ENCODE measurements at places on chromosomes 4 and X. TPM values are rescaled to one million over a fixed set of nuclear protein-coding genes. Genes with fewer than 3 reads are reported as not detected.

DNA sequence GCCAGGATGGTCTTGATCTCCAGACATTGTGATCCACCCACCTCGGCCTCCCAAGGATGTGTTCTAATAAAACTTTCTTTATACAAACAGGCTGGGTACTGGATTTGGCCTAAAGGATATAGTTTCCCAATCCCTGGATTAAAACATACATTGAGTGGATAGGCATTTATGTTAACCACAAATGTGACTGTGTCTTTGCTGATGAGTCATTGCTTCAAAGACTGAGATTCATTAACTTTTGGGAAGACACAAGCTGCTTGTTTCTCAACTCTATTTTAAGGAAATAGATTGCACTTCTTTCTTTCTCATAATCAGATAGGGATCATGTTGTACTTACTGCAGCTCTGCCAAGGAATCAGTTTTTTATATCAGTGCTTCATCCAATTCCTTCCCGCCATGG lies 131.3 kb upstream of the AGA start:
- DNase-seq: no peak

GRCh38 chr4:172104539-172104938 lies 291.3 kb downstream of the GALNTL6 start:
- DNase-seq: no peak

GRCh38 chrX:63754136-63754859 lies 30.7 kb downstream of the ARHGEF9 start:
- no peak for DNase-seq

GRCh38 chr4:130067419-130067818 lies 971.5 kb downstream of the C4orf33 start:
- no peak for DNase-seq

DNA sequence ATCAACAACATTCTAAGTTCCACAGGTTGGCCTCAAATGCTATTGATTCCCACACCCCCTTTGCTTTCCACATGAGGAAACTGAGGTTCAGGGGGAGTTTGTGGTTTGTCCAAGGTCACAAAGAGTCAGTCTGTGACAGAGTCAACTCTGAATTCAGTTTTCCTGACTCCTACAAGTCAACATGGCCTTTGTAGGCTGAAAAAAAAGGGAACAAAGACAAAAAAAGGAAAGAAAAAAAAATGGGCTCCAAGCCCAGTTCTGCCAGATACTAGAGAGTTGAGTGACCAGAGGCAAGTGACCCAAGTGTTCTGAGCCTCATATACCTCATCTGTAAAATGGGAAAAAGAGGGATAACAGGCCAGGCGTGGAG lies 16.5 kb upstream of the PIM2 start:
- no peak for DNase-seq

- no peak for DNase-seq
Observed at GRCh38 chr4:38611676-38612075, 52.3 kb upstream of the KLF3 start.

DNA sequence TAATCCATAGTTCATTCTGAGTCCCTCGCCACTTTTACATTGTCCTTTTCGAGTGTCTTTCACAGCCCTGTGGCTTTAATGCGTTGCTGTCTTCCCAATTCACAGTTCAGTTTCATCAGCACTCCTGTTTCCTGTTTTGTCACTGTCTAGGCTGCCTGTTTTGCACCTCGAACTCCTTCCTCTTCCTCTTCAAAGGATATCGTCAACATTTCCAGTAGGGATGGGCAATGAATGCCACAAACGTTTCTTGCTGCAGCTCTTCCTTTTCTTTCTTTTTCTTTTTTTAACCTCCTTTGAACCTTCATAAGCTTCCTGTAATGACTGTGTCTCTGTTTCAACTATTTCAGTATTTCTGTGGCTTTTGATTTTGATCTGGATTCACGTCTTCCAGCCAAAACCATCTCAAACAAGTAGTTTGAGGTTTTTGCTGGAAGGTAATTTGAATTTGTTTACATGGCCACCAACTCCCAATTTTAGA lies 105.4 kb downstream of the ANXA3 start:
- DNase-seq: no peak

- DNase-seq: no peak
Observed at GRCh38 chr4:117385526-117385925, 300.1 kb upstream of the TRAM1L1 start.

DNA sequence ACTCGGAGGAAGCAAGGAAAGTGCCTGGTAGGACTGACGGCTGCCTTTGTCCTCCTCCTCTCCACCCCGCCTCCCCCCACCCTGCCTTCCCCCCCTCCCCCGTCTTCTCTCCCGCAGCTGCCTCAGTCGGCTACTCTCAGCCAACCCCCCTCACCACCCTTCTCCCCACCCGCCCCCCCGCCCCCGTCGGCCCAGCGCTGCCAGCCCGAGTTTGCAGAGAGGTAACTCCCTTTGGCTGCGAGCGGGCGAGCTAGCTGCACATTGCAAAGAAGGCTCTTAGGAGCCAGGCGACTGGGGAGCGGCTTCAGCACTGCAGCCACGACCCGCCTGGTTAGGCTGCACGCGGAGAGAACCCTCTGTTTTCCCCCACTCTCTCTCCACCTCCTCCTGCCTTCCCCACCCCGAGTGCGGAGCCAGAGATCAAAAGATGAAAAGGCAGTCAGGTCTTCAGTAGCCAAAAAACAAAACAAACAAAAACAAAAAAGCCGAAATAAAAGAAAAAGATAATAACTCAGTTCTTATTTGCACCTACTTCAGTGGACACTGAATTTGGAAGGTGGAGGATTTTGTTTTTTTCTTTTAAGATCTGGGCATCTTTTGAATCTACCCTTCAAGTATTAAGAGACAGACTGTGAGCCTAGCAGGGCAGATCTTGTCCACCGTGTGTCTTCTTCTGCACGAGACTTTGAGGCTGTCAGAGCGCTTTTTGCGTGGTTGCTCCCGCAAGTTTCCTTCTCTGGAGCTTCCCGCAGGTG lies 637 bp downstream of the AR start:
- DNase-seq: peak; percentile 54

DNA sequence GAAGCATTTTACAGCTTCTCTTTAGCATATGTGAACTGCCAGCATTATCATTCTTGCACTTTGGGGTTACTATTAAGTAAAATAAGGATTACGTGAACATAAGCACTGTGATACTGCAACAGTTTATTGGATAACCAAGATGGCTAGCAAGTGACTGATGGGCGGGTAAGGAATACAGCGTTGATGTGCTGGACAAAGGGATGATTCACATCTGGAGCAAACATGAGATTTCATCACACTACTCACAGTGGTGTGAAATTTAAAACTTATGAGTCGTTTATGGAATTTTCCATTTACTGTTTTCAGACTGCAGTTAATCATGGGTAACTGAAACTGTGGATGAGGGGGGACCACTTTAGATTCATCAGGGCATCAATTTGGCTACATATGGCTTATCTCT lies 16.0 kb downstream of the NBDY start:
- no peak for DNase-seq

DNA sequence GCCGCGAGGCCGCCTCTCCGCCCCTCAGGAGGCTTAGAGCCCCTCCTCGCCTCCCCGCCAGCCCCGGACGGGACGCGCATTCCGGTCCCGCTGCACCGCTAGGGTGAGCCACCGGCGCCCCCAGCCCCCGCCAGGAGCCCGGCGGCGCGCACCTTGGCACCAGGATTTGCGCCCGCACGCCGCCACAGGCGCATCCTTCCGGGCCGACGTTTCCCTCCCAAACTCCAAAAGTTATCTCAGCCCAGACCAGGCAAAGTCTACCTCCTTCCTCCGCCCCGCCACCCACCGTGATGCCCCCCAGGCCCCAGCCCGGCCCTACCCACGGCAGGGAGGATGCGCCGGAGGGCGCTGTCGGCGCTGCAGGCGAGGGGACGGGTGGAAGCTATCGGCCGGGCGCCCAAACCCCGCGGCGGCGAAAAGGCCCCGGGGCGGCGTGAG lies 538 bp downstream of the SCML2 start:
- DNase-seq: peak; percentile 29

- DNase-seq: no peak
Observed at GRCh38 chrX:70808942-70809940, 99.3 kb downstream of the TEX11 start.

DNA sequence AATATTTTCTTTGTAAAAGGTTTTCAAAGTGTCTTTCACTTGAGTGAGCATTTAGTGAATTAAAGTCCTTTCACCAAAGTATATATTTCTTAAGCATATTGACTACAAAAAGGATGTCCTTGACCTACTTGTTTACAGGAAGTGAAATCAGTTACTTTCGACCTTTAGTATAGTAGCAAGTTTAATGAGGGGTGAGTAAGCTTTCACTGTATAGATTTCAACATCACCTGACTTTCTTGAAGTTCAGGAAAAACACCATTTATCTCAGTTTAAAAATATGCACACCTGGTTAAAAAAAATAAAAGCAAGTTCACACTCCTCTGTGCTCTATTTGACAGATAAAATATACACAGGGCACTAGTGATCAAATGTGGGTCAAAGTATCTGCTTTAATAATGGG lies 88.1 kb downstream of the CCSER1 start:
- no peak for DNase-seq

The CPEB2 gene
- 24.3 TPM for total RNA-seq

The OPHN1 gene
- total RNA-seq: 3.8 TPM

The OCIAD2 gene
- total RNA-seq: 18.3 TPM

The DDIT4L gene
- 0.37 TPM for total RNA-seq

The DMP1 gene
- not detected for total RNA-seq
